ENCODE measurements at places on chromosomes 7 and 10.

DNA sequence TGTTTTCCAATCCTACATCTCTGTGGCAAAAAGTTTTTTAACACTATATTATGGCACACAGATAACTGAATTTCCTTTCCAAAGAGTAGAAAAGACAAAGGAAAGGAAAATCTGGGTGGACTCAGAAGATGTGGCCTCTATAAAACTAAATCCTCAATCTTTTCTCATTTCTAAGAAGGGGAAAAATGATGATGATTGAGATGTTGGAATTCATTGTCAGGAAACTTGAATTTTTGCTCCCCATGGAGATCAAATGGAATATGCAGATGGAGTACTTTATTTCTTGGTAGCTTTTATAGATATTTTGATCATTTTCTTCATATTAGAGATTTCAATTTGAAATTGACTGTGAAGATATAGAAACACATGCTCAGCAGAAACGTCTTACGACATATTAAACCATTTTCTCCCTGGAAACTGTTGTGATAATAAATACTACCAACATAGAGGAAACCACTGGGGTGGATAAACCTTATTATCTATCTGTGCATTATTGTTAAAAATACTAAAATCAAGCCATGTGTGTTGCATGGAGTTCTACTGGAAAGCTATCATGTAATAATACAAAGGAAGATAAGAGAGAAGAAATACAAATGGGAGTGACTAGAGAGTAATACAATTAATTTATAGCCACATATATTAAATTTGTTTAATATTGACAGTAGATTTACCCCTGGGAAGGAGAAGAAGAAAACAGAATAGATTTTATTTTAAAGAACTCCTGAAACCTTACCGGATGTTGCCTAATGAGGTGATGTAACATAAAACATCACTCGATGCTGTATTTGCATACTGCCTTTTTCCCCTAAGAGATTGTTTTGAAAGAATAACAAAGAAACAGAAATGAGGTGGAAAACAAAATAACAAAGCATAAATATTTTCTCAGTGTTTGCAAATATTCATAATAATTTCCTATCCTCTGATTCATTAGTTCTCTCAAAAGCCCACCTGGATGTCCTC, 931.2 kb upstream of the C7orf33 start:
- DNase-seq: no peak

DNA sequence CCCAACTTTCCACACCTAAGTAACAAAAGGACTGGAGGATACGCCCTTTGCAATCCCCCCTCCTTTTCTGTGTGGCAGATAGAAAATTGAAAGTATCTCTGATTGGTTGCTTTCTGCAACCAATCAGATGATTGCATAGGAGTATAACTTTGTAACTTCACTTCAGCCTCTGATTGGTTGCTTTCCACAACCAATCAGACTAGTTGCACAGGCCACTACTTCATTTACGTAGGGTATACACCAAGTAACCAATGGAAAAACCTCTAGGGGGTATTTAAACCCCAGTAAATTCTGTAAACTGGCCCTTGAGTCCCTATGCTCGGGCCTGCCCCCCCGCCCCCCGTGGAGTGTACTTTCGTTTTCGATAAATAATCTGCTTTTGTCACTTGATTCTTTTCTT, 1080.4 kb downstream of the CNTNAP2 start:
- DNase-seq: peak; percentile 4

- no peak for DNase-seq
These were observed 1103.0 kb upstream of the PHF14 start for GRCh38 chr7:9870674-9871073.

GRCh38 chr10:47225928-47226645, 73.9 kb upstream of the GDF10 start:
- DNase-seq: no peak

DNA sequence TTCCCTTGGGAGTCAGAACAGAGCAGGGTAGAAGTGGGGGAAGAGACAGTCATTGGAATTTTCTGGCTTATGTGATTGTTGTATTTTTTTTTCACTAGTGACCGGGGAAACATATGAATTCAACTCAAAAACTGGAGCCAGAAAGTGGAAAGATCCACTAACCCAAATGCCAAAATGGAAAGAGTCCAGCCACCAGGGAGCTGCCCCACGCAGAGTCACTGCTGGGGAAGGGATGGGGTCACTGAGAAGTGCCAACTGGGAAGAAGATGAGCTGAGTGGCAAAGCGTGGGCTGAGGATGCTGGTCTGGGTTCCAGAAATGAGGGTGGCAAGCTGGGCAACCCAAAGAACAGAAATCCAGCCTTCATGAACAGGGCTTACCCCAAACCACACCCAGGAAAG, 69.2 kb downstream of the CDHR3 start:
- DNase-seq: no peak

- no peak for DNase-seq
These were observed 89.3 kb upstream of the UNC5B start for GRCh38 chr10:71123023-71123422.

DNA sequence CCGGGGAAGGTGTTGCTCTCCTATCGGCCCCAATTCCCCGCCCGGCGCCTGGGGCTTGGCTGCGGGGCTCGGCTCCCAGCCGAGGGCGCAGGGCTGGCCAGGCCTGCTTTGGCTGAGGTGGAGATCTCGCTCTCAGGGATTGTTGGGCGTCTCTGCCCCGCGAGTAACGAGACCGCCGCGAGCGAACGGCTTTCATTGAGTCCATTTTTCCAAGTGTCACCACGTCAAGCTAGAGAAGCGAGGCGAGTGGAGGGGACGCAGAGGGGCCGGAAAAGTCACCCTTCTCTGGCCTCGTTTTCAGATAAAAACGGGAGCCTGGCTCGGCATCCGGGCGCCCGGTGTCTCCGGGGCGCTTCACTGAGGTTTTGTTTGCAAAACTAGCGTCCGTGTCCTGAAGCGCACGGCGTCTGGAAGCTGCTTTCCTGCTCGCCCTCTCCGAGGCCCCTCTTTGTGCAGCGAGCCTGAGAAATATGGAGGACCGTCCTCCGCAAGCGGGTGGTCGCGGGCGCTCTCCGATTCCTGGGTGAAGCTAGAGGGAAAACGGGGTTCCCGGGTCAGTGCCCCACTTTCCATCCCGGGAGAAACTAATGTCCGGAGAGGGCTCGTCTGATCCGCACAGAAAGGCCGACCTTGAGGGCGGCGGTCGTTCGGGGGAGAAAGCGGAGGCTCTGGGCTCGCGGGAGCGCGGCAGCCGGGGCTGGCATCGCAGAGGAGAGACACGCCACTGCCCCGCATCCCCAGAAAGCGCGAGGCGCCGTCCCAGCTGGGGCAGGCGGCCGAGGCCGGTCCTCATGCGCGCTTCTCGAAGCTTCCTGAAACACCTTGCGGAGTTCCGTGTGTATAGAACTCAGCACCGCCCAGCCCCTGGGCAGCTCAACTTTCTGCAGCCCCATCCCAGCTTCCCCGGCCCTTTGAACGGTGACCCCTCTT, 3.5 kb upstream of the EN2 start:
- DNase-seq: no peak

DNA sequence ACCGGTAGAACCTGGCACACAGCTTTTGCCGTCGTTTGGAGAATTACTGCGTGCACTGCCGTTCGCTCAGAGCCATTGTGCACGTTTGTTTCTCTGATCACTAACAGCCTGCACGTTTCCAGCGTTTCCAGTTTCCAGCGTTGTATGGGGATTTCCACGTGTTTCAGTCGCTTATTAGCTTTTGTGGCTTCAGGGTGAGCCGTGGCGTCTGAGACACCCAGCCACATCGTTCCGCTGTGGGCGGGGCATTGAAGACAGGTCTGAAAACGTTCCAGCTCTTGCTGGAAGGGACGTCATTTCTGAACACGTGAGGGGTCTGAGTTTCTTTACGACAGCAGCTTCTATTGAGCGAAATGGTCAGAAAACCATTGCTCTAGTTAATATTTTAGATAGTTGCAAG, 164.8 kb downstream of the DNAJB6 start:
- DNase-seq: no peak

- DNase-seq: peak; percentile 25
These were observed 27.3 kb downstream of the HYAL4 start for GRCh38 chr7:123871998-123872867.

GRCh38 chr7:15292138-15292537, 269.7 kb downstream of the AGMO start:
- peak; percentile 69 for DNase-seq

DNA sequence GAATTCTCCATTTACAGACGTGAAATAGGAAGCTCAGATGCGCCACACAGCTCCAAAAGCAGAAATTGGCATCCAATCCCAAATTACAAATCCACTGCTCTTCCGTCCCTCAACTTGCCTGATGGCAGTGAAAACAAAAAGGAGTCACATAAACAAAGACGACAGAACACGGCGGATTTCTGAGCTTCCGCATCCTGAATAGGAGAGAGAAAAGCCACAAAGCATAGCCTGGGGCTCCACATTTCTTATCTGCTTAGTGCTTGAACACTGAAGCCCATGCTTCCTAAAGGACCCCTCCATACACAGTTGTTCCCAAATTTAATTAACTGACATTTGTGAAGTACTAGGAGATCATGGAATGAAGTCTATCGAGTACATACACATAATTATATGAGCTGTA, 32.6 kb downstream of the BEND7 start:
- no peak for DNase-seq

- no peak for DNase-seq
These were observed 14.9 kb downstream of the HOXA1 start for GRCh38 chr7:27080844-27081436.

DNA sequence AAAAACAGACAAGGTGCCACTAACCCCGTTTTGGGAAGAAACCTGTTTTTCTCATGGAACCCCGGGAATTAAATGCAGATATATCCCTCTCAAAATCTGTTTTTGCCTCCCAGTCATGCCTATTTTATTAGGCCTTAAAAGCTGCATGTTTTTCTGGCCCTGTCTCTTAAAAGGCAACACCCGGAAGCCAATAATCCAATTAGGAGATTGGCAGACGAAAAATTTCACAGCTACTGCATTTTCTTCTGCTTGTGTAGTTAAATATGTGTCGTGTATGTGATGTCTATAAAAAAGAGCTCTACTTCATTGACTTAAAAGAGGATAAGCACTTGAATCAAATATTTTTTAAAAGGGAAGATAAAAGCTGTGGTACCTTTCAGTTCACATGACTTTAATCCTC, 31.9 kb upstream of the OPTN start:
- DNase-seq: no peak

DNA sequence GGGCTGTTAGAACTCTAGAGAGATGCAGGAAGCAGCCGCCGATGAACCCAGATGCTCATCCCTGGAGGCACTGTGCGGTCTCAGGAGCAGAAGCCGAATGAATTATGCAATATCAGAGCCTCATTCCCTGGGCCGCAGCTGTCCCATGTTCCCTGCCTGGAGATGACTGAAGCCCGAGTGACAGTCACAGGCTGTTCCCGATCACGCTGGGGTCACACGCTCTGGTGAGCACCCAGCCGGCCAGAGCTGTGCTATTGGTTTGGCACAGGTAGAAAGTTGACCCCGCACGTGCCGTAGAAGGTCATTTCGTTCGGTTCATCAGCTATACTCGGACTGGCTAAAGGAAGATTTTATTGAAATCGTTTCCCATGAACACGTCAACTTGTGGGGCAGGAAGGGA, 140.5 kb upstream of the SH2B2 start:
- no peak for DNase-seq

- DNase-seq: no peak
These were observed 29.7 kb downstream of the VIPR2 start for GRCh38 chr7:159114981-159115380.

- DNase-seq: no peak
These were observed 173.4 kb downstream of the ST7 start for GRCh38 chr7:117126676-117127075.
